GM23248 (cell line): ENCODE measurements at places on chromosomes 1 and 21. TPM values are rescaled to one million over a fixed set of nuclear protein-coding genes. Genes with fewer than 3 reads are reported as not detected.

DNA sequence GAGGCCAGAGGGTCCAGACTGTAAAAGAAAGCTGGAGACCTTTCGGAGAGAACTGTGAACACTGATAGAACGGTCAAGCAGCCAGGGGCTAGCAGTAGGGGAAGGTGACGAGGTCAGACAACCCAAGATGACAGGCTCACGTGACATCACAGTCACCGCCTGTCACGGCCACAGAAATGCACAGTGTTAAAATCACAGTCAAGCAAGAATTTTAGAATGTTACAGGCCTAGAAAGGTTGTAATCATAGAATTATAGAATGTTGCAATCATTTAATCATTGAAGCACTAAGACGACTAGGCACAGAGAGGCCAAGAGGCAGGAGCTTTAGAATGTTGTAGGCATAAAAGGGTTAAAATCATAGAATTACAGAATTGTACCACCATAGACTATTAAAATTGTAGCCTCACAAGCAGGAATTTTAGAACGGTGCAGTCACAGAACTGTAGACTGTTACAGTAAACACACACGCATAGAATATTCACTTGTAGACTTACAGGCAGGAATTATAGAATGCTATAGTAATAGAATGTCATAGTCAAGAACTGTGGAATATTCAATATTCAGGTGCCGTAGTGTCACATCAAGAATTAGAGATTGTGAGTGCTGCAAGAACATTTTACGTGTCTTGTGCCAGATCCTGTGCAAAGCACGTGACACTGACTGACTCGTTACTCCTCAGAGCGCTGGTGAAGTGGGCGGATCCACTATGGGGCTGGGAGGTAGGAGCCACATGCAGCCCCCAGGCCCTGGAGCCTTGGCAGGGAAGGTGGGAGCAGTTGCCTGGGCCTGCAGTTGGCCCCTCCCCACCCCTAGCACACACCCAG is 118.1 kb downstream of the EPHB2 start:
- no peak overlapping the region for H3K4me3 ChIP-seq
- no peaks in the 10 kb centered on the region for H3K27me3 ChIP-seq
- H3K36me3 ChIP-seq = no peaks in the 10 kb centered on the region
- peaks cover 34% of the 10 kb centered on the region for H3K4me1 ChIP-seq

ADORA3 gene
- not detected in 2 replicates for total RNA-seq

DNA sequence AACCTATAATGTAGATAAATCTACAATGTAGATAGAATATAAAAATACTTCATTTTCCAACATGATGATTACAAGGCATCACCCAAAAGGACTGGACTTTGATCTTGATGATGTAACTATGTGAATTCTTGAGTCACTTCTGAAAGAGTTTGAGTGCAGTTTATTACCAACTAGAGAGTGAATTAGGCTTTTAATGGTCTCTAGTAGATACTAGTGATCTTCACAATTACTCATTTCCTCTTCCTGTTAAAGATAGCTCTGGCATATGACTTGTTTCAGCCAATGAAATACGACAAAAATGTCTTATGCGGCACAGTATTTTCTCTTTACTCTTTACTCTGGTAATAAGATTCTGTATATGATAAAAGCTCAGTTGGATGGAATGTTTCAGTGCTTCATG is 1588.1 kb upstream of the B3GALT2 start:
- H3K36me3 ChIP-seq = no peaks in the 10 kb centered on the region
- H3K4me3 ChIP-seq = no peak overlapping the region
- no peak for DNase-seq
- no peaks in the 10 kb centered on the region for H3K27me3 ChIP-seq

CRYBG2 gene
- not detected in 2 replicates for total RNA-seq

DNA sequence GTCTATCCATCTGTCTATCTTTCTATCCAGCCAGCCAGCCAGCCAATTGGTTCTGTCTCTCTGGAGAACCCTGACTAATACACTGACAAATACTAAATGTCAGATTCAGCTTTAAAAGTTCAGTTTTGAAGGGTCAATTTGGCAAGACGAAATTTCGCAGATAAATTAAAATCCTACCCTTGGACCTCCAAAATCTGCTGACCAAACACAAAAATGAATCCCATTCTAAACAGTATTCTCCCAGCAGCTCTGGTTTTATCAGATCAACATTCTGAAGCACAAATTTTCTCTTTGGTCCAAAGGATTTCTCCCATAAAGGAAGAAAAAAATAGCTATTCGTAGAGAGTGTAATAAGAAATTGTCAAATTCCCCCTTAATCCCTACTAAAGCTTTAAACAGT is 248.6 kb downstream of the RERE start:
- peaks cover 21% of the 10 kb centered on the region for H3K4me1 ChIP-seq
- no peak overlapping the region for H3K27ac ChIP-seq
- no peaks in the 10 kb centered on the region for H3K36me3 ChIP-seq
- DNase-seq = no peak
- H3K4me3 ChIP-seq = no peak overlapping the region

LCE2C gene
- total RNA-seq = 3.2 TPM in 1 of 2 replicates, not detected in the other

GRCh38 chr1:225888898-225889601 is at the start of gene LEFTY1:
TSS of gene LEFTY1 (minus strand) at chr1:225889146. CDS start at chr1:225889066, 80 bp downstream.
- no peak for DNase-seq
- no peak within 1 kb of the TSS for H3K27ac ChIP-seq
- H3K4me3 ChIP-seq = no peak within 1 kb of the TSS
- H3K27me3 ChIP-seq = no peaks in the 10 kb centered on the region
